GM12878 (cell line): ENCODE measurements at places on chromosomes 3 and 15.

DNA sequence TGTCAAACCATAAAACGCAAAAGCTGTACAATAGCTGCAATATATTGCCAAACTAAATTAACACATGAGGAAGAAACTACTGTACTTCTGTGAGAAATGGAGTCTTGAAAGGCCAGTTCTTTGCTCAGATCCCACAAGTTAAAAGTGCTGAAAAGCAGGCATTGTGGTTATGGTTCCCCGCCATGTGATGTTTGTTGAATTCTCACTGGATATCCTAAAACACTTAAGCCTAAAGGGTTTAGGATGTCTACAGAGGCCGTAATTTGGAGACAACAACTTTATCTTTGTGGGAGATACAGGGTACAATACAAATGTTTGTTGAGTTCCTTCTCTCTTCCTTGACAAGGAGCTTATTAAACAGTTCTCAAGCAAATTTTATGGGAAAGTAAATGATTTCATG is 53.2 kb downstream of the TMEM212 start:
- no peak for DNase-seq

DNA sequence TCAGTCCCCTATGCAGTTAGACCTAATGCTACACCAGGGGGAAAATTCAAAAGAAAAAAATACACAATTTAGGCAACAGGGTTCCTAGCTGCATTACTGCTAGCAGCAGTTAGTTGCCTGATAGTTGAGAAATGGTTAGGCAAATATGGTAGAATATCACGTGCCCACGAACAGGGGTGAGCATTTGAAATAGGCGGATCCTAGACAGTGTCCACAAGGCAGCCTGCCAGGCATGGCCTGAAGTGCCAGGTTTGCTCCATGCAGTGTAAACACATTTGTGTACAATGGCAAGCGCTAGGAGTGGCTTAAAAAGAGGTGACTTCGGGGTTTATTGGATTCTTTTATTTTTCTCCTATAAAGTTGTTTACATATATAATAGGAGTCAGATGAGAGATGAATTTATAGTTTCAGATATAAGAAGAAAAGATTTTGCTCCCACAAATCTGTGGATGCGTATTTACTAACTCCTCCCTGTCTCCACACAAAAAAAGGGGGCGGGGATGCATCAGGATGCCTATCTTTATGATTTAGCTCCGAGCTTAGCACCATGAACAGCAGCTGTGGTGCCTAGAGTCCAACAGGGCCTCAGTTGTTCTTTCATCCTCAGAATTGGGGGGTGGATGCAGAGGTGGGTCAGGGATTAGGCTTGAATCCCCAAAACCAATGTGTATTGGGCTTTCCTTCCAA is 3.9 kb upstream of the TGM4 start:
- DNase-seq: no peak

GRCh38 chr3:194212845-194213331 is 76.9 kb downstream of the HES1 start:
- DNase-seq: no peak

GRCh38 chr3:154889227-154889634 is 190.9 kb upstream of the MME start:
- DNase-seq: no peak

DNA sequence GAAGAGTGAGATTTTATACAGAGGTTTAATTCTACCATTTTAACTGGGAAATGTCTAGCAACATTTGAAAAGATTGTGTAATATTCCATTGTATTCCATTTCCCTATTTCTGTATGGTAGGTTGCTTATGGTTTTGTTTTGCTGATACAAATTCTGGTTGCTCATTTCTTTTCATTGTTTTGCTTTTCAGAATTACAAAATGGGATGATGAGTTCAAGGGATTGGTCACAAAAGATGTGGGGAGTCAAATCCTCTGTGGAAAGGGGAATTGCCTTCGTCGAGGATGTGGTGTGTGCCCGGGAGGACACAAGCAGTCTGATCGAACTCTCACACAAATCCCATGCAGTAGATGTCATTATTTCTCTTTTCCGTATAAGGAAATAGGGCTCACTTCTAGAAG is 18.3 kb downstream of the SLCO3A1 start:
- DNase-seq: no peak

GRCh38 chr3:175741951-175742350 is 882.8 kb downstream of the NAALADL2 start:
- no peak for DNase-seq

DNA sequence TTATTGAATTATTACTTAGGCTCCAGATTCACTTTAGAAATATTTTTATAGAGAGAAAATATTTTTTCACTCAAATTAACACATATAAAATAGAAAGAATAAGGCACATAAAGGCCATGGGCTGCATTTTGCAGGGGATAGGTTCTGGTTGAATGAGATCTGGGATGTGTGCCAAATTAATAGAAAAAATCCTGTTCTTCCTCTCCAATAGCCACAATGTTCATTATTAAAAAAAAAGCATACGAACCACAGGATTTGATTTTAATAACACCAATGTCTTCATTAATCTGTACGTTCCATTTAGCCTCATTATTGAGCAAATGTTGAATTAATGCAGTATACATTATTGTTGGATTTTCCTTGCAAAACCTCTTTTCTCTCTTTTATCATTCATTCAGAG is 622.8 kb upstream of the AGTR1 start:
- DNase-seq: no peak

GRCh38 chr3:171313702-171314101 is 146.5 kb downstream of the TNIK start:
- DNase-seq: no peak

- no peak for DNase-seq
Measured at GRCh38 chr15:36133742-36134141, 445.7 kb upstream of the CDIN1 start.

DNA sequence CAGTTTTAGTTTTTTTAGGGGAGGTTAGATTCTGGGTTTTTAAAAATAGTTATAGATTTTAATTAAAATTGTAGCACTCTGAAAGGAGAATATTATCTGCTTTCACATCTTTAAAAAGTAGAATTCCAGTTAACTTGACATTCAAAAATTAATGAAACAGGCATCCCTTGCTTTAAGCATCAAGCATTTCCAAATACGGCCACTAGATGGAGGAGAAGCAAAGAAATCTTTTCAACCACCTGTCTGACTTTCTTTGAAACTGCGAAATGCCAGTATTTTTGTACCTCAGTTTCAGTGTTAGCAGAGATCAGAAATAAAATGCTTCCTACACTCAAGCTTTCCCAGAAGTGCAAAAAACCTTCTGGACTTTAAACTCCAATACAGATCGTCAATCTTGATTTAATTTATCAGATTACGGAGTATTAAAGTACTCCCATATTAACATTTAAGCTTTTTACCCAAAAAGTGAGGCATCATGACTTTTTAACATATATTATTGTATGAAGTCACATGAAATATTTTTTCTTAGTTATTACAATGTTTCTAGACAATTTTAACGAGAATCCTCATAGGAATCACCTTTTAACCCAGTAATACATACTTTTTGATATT is 153.3 kb downstream of the P3H2 start:
- no peak for DNase-seq

GRCh38 chr3:120182613-120183511 is 88.6 kb upstream of the GSK3B start:
- no peak for DNase-seq

DNA sequence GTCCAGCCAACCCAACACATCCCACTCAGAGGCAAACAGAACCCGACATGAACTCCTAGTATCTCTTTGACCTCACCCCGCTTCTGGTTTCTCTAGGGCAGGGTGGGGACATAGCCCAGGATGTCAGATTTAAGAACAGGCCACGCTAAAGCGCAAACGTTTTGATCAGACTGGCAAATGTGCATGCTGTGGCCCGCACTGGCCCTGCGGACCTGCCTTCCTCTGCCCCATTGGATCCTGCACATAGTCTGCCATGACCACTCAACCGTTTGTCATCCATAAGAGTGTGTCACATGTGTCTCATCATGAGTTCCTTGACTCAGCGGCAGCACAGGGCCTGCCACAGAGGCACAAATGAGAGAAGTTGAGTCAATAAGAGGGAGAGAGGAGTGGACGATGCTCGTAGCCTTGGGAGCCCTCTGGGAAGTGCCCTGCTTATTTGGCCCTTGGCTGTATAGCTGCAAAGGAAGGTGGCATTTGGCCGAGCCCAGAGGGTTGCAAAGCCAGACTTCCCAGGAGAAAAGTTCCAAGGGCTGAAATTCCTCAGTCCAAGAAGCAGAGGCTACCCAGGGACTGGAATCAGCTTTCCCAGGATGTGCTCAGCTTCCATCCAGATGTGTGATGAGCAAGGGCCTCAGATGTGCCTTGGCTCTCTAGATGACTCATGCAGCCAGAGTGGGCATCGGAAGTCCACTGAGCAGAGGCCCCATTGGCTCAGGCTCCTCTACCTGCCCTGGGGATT is 55.5 kb upstream of the SLCO2A1 start:
- no peak for DNase-seq

GRCh38 chr15:71393383-71393782 is 278.1 kb downstream of the THSD4 start:
- no peak for DNase-seq

DNA sequence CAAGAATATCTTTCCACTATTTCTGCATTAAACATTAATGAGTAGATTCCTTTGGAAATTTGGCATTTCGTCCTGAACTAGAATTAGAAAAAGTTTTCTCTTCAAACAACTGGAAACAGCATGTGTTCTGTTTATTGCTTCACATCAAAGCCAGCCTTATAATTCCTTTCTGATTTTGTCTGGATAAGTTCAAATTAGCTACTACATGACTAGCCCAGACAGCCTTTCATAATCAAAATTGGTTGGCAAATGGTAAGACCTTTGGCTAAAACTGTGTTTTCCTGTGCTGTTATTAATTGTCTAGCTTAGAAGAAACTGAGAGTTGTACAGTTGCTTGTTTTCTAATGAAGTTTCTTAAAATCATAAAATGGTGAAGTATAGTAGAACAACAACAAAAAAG is 52.7 kb upstream of the P3H2 start:
- no peak for DNase-seq

DNA sequence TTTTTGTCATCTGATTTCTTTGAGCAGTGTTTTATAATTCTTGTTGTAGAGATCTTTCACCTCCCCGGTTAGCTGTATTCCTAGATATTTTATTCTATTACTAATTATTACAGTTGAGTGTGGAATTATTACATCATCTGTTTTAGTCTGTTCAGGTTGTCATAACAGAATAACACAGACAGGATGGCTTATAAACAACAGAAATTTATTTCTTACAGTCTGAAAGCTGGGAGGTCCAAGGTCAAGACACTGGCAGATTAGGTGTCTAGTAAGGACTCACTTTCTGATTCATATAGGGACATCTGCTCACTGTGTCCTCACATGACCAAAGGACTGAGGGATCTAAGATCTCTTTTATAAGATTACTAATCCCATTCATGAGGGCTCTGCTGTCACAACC is 121.3 kb upstream of the THBS1 start:
- no peak for DNase-seq

- DNase-seq: no peak
Measured at GRCh38 chr3:54347060-54347459, 224.7 kb downstream of the CACNA2D3 start.

GRCh38 chr3:183862610-183863009 is 22.1 kb downstream of the PARL start:
- no peak for DNase-seq

- DNase-seq: no peak
Measured at GRCh38 chr3:85482213-85482490, 523.4 kb downstream of the CADM2 start.

DNA sequence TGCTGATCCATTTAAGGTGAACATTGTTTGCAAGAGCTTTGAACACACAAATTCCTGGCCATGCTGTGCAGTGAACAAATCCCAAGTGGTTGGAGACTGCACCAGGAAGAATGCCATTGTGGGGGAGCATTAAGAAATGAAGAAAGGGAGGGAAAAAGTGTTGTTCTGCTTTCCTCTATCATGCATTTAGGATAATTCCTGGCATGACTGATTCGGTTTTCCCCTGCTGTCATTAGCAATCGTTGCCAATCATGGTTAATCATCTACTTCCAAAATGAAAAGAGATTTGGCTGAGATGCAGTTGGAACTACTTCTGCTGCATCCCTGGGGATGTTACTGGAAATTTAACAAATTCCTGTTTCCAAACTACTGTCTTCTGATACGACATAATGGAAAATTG is 73.7 kb upstream of the ZPLD1 start:
- no peak for DNase-seq

GRCh38 chr3:54393150-54393549 is 270.8 kb downstream of the CACNA2D3 start:
- DNase-seq: no peak

GRCh38 chr15:100471933-100472332 is 56.8 kb downstream of the CERS3 start:
- no peak for DNase-seq

- no peak for DNase-seq
Measured at GRCh38 chr3:39106851-39107387, 508 bp downstream of the GORASP1 start.

GRCh38 chr3:134797057-134797740 is 2.1 kb downstream of the EPHB1 start:
- no peak for DNase-seq
